ENCODE measurements at places on chromosomes 2 and 18.

- DNase-seq: no peak
Measured at GRCh38 chr2:195961873-195962272, 106.8 kb downstream of the DNAH7 start.

DNA sequence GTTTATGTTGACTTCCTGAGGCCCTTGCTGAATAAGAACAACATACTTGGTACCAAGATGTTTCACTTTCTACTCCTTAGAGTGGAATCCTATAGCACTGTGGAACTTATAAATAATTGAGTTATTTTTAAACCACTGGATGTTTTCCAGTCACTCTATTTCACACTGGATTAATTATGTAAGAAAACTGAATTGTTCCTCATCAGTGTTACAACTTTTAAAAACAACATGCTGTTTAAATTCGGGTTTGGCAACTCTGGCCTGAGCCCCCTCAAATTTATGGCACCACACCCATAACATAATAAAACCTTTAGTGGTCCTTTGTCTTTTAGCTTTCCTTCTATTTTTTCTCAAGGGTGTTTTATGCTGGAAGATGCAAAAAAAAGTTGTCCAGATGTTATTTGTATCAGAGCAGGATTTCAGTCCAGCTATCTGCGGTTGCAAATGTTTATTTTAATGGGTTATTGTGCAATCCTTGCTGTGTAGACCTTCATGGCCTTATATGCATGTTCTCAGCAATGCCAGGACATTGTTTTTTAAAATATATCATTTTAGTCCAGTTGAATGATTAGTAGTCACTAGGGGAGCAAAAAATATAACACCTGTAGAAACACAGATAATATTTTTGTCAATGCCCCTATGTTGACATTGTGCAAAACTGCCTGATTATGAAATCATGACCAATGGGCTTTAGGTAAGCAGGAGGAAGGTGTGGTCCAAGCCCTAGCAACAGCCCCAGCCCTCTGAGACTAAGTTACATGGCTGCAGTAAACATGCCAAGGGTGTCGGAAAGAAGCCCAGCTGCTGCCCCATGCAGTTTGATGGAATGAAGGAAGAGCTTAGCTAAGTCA is 638.0 kb upstream of the ZEB2 start:
- no peak for DNase-seq

- no peak for DNase-seq
Measured at GRCh38 chr2:133422931-133423351, 145.3 kb downstream of the NCKAP5 start.

DNA sequence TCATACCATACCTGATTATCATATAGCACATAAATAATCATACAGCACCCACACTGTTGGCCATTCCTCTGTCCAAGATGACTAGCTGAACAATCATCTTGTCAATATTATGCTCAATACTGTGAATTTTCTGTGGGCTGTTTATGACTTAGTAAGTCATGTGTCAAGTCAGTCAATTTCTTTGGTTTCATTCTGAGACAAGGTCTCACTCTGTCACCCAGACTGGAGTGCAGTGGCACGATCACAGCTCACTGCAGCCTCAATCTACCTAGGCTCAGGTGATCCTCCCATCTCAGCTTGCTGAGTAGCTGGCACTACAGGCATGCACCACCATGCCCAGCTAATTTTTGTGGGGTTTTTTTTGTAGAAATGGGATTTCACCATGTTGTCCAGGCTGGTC is 5.7 kb downstream of the MCM6 start:
- DNase-seq: no peak

DNA sequence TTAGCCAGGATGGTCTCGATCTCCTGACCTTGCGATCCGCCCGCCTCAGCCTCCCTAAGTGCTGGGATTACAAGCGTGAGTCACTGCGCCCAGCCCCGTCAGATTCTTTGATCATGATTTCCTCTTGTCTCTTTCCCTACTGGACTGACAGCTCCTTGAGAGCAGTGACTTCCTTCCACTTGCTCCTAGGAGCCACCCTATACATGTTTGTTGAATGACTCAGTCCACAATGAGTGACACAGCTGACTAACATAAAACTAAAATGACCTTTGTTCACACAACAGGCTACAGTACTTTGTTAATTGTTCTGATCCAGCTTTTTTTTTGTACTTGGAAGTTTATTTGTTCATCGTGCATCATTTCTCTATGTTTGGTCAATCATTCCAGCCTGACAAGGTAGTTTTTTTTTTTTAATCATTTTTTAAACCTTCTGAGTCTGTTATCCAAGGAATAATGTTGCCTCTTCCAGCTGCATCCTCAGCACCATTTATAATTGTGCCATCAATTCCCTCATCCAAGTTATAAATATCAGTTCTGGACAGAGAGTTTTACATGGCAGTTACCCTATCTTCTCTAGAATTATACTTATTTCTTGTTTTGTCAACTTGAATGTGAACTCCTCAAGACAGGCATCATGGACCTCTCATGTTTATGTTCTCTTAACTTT is 42.9 kb upstream of the TUBA3E start:
- DNase-seq: no peak

DNA sequence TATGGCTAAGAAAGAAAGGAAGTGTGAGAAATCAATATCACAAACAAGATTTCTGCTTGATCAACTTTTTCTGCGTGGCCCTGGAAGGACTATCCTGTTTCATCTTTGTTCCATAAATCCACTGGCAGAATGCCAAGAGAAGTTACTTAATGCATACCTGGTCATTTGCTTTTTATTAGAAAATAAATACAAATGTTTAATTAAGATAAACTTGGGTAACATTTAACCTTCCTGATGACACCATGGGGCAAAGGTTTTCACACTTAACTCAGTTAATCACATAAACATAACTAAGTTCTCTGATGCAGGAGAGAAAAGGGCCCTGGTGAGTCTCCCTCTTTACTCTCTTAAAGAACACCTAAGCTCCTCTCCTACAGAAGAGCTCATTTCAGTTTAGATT is 203.3 kb downstream of the AFF3 start:
- no peak for DNase-seq

DNA sequence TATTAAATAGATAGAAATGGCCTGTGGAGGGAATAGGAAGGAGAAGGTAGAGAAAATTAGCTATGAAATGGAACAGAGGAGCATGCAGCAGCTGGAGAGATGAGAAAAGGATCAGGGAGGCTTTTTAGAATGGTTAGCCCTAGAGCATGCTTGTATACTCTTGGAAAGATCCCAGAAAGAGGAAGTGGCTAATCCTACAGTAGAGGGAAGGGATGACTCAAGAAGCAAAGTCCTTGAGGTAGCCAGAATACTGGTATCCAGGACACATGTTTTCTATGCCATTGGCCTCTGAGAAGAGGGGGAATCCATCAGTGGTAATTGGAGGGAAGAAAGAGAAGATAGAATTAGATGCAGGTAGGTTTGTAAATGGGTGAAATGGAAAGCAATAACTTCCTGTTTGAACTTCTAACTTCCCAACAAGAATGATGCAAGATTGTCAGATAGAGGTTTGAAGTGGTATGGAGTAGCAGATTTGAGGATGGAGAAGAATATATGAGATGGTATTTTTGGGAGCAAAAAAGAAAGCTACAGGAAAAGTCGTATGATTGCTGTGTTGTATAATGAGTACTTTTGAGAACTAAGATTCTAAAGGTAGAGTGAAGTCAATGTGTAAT is 17.1 kb upstream of the OSBPL6 start:
- DNase-seq: no peak

DNA sequence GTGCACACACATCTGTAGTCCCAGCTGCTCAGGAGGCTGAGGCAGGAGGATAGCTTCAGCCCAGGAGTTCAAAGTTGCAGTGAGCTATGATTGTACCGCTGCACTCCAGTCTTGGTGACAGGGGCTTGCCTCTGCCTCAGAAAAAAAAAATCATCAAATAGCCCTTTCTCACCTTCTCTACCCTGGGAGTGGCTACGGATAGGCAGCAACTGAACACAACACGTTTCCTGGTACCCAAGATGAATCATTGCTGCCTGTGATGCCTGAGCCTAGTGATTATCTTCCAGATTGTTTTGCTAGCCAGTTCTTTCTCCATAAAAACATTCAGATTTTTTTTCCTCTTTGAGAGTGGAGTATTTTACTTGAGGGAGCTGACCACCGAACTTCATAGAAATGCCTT is 13.5 kb downstream of the INPP4A start:
- no peak for DNase-seq

GRCh38 chr2:9757501-9758264 is 85.6 kb upstream of the TAF1B start:
- DNase-seq: peak; percentile 66

DNA sequence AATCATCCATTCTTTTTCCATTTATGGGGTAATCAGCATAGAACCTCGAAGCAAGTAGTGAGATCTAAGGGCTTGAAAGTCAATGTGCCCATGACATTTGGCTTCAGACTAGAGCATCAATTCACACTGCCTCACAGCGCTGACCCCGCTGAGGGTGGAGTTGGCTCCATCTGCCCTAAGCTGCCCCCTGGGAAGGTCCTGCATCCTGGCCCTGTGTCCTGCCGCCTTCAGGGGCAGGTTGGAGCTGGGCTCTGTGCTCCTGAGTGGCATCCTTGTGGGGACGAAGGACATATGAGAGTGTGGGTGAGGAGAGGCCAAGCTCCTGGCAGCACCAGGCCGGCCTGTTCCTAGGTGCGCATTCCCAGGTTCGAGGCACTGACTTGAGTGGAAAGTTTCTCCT is 249.4 kb downstream of the FHOD3 start:
- DNase-seq: no peak

- no peak for DNase-seq
Measured at GRCh38 chr2:53655256-53655655, 112.3 kb upstream of the CHAC2 start.

DNA sequence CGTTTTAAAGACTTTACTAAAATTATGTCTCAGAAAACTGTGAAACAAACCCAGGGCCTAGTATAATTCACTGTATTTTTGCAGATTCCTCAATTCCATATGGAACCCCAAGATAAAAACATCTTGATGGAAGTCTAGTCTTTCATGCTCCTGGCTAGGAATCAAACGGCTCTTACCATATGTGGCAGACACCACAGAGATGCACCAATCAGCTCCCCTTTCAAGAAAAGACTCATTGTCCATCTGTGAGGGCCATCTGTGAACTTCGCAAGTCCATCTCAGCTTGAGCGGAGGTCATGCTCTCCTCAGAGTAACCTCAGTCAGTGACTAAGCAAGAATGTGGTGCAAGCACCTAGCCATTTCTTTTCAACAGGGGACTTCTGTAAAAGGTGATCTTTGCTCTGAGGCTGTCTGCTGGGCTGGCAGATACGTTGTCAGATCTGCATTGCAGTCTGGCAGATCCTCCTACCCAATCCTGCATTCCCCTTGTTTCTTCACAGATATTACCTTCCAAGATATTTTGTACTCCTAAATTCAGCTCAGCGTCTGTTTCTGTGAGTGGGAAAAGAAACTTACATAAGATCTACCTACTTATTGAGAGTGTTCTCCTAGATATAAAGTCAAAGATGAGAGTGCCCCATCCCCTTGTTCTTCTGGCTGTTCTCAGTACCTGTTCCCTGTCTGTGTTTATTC is 419.3 kb downstream of the SPAG16 start:
- no peak for DNase-seq

DNA sequence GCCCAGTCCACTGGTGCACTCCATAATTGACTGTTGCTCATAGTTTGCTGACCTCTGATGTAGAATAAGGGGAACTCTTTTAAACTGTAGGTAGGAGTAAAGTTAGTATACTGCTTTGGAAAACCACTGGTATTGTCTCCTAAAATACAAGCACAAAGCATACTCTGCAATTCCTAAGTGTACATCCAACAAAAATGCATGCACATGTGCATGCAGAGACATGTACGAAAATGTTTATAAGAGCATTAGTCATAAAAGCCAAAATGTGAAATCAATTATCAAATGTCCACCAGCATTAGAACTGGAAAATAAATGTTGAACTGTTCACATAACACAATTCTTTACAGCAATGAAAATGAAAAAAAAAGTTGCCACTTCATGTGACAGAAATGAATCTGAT is 39.8 kb upstream of the DDX18 start:
- no peak for DNase-seq

DNA sequence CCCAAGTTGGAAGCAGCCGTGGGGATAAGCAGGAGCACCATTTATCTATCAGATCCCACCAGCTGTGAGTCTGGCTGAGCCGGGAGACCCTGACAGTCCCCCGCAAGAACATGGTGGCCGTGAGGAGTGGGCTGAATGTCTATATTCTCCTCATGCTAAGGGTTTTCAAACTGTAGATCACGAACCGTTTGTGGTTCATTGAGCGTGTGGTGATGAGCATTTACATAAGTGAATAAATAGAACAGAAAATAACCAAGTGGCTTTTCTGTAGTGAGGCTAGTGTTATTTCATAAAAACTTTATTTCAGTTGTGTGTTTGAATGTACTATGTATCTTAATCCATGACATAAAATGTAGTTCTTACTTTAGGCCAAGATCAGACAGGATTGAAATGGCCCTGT is 190.2 kb upstream of the APCDD1 start:
- no peak for DNase-seq

GRCh38 chr2:108583903-108584520 is 49.7 kb downstream of the LIMS1 start:
- peak; percentile 40 for DNase-seq

DNA sequence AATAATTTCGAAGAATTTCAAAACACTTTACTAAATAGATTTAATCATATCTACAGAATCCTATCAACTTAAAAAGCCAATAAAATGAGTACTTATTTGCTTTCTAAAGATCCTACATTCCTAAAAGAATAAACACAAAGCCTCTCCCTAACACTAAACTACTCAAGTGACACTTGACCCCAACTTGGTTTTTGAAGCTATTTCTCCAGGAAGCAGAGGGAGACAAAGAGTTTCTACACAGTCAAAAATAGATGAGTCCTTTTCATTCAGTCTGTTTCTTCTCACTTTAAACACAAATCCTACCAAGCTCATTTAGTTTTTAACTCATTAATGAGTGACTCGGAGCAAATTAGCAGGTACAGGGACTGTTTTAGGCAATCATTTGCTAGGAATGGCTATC is 2.1 kb downstream of the ATL2 start:
- DNase-seq: no peak

DNA sequence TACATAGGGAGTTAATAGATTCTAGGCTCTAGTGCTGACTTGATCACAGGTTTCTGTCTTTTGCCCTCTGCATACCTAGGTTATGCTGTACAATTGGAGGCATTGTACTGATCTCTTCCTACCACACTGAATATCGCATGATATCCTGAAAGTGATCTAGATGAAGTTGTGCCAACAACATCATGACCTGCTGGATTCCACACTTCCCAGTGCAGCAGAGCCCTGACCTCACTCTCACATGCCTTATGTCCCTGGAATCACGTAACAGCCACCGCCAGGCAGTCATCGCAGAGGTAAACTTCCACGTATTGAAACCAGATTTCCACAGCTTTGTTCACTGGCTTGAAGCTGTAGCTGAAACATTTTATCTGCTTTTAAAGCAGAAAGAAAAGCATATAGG is 214.0 kb downstream of the ANKRD30B start:
- DNase-seq: no peak

DNA sequence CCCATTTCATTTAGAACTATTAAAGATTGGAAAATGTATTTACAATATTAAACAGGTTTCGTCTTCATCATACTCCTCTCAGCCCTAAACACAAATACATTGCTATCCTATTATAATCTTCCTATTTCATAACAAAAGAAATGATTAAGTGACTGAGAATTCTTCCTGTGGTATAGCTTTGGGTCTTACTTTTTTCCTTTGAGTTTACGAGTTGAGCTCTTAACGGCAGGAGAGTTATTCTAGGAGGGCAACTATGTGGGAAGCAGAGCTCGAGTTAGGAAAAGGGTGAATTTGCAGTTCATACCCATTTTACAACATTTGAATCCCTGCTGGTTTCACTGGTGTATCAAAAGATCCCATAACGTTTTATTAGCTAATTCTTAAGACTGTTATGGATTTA is 105.0 kb downstream of the FIGN start:
- no peak for DNase-seq
